Suppressor macrophage treated with lipopolysaccharide for 4 hours (primary cell): ENCODE measurements at places on chromosomes 4 and X.

- no peak for DNase-seq
These were observed 27.1 kb downstream of the FAM47E start for GRCh38 chr4:76278583-76278982.

GRCh38 chr4:25756503-25756902 lies 100.9 kb downstream of the SLC34A2 start:
- DNase-seq = no peak

DNA sequence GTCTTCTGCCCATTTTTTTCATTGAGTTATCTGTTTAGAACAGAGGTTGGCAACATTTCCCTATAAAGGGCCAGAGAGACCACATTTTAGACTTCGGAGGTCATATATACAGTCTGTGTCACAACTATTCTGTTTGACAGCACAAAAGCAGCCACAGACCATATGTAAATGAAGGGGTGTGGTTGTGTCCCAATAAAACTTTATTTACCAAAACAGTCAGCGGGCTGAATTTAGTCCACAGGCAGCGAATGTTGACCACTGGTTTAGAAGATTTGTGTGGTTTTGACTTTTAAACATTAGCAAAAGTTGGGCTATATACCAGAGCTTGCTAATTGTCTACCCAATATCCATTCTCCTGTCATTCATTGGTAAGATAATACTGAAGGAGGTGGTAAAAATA lies 150.8 kb downstream of the AMELX start:
- DNase-seq = no peak

DNA sequence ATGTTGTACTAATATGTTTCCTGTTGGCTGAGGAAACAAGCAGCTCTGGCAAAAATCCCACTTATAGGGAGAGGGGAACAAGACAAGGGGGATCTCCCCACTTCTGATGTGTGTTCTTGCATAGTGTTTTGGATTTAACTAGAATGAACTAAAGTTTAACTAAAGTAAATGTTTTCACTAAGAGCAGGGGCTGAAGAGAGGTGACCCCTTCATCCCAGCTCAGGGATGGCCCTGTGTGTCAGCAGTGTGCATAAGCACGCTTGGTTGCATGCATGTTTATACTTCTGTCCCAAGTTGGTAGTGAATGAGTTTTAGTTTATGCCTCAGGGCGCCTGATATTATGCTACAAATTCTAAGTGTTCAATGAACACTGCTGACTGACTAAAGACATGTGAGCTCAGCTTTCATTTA lies 169.4 kb downstream of the MGST2 start:
- no peak for DNase-seq

DNA sequence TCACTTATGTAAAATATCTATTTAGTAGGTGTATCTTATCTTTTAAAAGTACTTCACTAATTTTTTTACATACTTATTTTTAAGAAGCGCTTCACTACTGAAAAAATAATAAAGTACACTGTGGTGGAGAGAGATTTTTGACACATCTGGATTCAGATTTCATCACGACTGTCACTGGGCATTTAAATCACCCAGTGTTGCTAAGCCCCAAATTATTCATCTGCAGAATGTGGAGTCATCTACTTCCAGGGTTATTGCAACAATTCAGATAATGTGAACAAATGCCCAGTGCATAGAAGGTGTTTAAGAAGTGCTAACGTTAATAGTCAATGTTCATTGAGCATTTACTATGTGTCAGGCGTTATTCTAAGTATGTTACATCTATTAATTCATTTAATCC lies 41.8 kb downstream of the AASDH start:
- no peak for DNase-seq

GRCh38 chrX:40207626-40208025 lies 109.9 kb upstream of the BCOR start:
- peak; percentile 54 for DNase-seq

DNA sequence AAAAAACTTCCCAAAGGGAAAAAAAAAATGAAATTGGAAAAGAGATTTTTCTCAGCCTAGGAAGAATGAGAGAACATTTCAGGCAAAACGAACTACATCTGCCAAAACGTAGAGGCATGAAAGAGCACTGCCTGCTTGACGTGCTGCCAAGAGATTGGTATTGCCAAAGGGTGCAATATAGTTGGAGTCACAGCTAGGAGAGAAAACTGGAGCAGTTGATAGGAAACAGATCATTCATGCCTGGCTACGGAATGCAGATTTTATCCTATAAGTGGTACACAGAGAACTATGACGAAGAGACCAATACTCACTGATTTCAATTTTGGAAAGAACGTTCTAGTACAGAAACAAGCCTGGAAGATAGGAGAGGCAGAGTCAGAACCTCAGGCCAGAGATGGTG lies 68.4 kb upstream of the IQCM start:
- no peak for DNase-seq

- DNase-seq = no peak
These were observed 117.9 kb downstream of the SH3RF1 start for GRCh38 chr4:169152899-169153298.

- no peak for DNase-seq
These were observed 784 bp upstream of the ANXA5 start for GRCh38 chr4:121697564-121697963.

DNA sequence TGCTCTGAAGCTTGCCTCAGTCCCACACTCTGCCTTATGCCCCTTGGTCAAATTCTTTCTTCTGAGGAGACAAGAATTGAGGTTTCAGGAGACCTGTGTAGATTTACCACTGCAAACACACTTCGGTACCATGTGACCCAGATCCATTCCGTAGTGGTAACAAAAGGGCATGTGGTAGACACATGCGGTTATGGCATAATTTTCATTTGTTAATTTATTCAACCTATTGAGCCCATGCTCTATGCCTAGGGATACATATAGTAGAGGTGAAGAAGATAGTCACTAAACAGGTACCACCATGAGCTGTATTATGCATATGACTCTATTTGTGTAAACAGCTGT lies 190.9 kb downstream of the NDST4 start:
- DNase-seq = no peak

DNA sequence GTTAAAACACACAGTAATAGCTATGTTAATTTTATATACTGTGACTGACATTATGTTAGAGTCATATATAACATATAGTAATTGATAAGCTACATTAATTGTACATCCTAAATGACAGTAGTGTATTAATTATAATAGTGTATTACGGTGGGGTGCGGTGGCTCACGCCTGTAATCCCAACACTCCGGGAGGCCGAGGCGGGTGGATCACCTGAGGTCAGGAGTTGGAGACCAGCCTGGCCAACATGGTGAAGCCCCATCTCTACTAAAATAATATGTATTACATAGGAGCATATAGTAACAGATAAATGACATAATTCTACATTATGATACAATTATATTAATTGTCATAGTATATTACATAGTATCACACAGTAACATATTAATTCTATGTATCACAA lies 12.2 kb downstream of the ASMTL start:
- DNase-seq = no peak

GRCh38 chr4:16677001-16677944 lies 221.2 kb downstream of the LDB2 start:
- DNase-seq = no peak

DNA sequence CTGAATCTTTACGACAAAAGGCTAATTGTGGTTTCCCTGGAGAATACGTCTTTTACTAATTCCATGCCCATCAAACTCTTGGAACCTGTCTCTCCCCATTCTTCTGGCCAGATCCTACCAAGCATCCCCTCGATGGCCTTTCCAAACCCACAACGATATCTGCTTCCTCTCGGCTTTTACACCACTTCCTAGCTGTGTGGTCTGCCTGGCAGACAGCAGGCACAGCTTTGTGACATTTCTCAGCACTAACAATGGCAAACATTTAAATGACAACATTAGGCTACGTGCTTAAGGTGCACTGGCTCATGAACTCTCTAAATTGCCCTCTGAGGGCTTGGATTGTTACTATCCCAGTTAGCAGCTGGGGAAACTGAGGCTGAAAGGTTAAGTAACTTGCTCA lies 141.0 kb downstream of the NSUN7 start:
- no peak for DNase-seq

- DNase-seq = no peak
These were observed 224.2 kb downstream of the DMD start for GRCh38 chrX:32987142-32987541.

DNA sequence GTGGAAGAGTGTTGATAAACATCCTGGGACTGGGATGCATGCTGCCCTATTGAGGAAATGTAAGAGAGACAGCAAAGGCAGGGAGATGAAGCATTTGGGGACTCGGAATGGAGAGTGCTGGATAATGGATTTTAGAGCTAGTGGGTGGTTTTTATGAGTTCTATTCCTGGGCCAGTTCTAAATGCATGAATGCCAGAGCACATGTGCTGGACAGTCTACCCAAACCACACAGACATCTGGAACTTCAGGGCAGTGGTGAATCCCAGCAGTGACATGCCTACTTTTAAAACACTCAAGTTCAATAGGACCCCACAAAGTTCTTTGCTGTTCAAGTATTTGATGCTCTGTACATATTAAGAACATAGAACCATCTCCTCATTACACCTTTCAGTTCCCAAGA lies 133.9 kb downstream of the CBR4 start:
- no peak for DNase-seq

DNA sequence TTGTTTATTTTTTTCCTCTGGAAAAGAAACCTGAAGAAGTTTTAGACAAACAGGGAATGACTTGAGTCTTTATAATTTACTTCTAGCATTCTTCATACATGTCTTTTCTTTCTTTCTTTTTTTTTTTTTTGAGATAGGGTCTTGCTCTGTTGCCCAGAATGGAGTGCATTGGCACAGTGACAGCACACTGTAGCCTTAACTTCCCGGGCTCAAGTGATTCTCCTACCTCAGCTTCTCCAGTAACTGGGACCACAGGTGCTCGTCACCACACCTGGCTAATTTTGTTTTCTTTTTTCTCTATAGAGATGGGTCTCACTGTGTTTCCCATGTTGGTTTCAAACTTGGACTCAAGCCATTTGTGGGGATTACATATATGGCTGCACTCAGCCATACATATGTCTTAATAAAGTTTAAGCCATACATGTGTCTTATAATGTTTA lies 71.8 kb downstream of the RAPGEF2 start:
- no peak for DNase-seq

DNA sequence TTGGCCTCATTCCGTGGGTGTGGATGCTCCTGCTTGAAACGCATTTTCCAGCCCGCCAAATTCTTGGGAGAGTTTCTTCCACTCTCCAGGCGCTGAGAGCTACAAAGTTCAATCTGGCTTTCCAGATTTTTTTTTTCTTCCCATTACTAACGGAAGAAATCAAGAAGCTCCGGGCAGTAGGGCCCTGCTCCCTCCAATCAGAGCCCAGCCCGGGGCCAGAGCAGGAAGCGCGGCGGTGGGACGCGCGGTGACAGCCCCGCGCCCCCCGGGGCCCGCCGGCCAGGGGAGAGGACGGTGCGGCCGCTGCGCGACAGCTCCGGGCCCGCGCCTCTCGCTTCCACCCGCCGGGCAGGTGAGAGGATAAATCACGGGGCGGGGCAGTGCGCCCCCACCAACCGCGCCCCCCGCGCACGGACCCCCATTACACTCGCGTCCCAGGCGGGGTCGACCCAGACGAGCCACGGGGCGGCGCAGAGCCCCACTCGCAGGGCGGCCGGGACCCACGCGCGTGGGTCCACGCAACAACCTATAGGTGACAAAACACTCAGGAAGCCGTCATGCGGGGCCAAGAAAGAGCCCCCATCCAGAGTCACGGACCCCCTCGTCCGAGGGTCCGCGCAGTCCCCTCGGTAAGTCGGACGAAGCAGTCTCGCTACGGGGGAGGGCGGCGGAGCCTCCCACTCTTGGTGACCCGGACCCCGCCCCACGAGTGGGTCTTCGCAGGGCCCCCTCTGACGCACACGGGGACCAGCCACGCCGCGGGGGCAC lies 868 bp downstream of the AFAP1 start:
- no peak for DNase-seq

GRCh38 chrX:10508891-10509290 lies 111.5 kb downstream of the MID1 start:
- DNase-seq = no peak

- no peak for DNase-seq
These were observed 87.8 kb downstream of the SH3KBP1 start for GRCh38 chrX:19799319-19800182.

DNA sequence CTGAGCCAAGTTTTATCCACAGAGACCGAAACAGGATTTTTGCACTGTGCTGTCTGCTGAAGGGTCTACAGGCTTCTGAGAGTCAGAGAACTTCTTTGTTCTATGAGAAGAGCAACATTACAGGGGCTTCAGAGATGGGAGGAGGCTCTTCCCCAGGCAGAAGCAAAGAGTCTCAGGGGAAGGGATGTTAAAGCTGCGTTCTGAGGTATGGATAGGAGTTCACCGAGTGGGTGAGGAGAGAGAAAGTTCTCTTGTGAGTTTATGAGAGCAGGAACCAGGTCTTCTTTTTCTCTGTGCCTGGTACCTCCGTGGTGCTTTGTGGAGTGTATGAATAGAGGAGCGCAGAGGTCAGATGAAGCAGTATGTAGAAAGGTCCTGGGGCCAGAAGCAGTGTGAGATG lies 155.1 kb downstream of the PDGFRA start:
- no peak for DNase-seq

GRCh38 chr4:57136281-57136680 lies 26.1 kb upstream of the IGFBP7 start:
- no peak for DNase-seq

DNA sequence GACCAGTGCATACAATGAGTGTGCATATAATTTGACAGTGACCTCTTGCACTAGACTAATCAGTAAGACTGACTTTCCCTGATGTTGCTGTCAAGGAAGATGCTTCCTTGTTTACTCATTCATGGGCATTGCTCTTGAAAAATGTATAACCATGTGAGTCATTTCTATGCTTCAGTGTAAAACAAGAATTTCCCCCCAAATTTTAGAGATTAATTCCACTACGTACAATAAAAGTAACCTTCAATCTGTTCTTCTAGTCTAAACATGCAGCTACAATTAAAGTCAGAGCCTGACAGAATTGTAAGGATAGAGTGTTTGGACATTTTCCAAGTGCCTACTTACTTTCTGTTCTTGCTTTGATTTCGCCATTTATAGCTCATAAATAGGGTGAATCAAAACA lies 935.7 kb downstream of the RAPGEF2 start:
- no peak for DNase-seq

GRCh38 chr4:8591626-8592365 lies 769 bp upstream of the CPZ start:
- DNase-seq = no peak

DNA sequence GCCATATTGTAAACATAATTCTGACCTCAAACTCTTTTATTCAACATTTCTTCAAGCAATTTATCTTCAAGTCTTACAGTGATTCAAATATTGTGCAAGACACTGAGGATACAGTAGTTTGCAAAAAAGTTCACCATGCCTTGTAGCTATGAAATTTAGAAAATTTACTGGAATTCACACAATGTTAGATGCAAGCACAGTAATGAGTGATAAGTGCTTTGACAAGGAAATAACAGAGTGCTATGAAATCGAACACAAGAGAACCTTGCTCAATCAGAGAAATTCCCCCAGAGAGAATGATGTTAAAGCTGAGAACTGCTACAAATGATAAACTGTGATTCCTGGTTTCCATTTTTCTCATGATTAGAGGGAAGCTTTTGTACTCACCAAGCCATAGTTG lies 952.9 kb downstream of the FAT4 start:
- no peak for DNase-seq

- no peak for DNase-seq
These were observed 177.3 kb downstream of the GRIA3 start for GRCh38 chrX:123361371-123361770.

GRCh38 chrX:110992611-110993010 lies 103.4 kb upstream of the PAK3 start:
- DNase-seq = peak; percentile 8
